Stimulated activated CD4-positive, alpha-beta T cell treated with anti-CD3 and anti-CD28 coated beads, Interleukin-4, amount 100 ng/mL, for 48 hours (primary cell): ENCODE measurements at places on chromosomes 6 and 20.
A peak's percentile ranks its signal among the peaks of the same experiment; 100 is the strongest.

GRCh38 chr6:53793318-53794136, 1.3 kb upstream of the LRRC1 start:
- DNase-seq: peak; percentile 1

DNA sequence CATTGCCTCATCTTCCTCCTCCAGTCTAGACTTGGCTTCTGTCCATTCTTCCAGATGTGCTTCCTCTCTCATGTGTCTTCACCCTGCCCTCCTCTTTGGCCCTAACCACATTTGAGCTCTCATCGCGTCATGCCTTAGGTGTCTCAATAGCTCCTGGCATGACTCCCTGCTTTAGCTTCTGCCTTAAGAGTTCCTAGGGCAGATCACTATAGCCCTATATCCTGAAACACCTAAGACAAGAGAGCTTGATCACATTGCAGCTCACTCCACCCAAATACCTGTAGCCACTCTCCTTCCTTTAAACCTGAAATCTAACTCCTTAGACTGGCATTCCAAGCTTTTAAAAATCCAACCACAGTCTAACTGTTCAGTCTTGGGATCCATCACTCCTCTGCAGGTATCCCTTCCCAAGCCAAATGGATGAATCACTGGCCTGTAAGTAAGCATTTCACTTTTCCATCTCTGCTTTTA, 69.0 kb upstream of the STXBP5 start:
- DNase-seq: no peak

DNA sequence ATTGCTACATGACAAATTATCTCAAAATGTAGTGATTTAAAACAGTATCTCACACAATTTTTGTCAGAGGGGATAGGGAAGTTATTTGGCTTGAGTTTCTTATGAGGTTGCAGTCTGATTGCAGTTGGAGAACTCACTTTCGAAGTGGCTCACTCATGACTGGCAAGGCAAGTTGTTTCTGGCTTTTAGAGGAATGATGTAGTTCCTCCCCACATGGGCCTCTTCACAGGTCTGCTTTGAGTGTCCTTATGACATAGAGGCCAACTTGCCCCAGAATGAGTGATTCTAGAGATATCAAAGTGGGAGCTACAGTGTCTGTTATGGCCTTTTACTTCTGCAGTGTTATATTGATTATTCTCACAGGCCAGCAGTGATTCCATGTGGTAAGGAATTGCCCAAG, 6.1 kb downstream of the DOP1A start:
- no peak for DNase-seq

DNA sequence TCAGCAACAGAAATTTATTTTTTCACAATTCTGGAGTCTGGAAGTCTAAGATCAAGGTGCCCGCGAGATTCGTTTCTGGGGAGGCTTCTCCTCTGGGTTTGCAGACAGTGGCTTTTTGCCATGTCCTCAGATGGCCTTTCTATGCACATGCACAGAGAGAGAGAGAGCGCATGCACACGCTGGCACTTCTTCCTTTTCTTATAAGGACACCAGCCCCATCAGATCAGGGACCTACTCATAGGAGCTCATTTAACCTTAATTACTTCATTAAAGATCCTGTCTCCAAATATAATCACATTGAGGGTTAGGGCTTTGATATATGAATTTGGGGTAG, 260.7 kb upstream of the PLCB4 start:
- DNase-seq: no peak

- DNase-seq: no peak
Observed at GRCh38 chr20:6036213-6036612, 17.6 kb downstream of the LRRN4 start.

- peak; percentile 55 for DNase-seq
Observed at GRCh38 chr20:5056801-5057599, 55.7 kb upstream of the SLC23A2 start.

GRCh38 chr20:19423097-19423899, 210.9 kb downstream of the SLC24A3 start:
- DNase-seq: no peak
